ENCODE measurements at places on chromosomes 2 and 18.

DNA sequence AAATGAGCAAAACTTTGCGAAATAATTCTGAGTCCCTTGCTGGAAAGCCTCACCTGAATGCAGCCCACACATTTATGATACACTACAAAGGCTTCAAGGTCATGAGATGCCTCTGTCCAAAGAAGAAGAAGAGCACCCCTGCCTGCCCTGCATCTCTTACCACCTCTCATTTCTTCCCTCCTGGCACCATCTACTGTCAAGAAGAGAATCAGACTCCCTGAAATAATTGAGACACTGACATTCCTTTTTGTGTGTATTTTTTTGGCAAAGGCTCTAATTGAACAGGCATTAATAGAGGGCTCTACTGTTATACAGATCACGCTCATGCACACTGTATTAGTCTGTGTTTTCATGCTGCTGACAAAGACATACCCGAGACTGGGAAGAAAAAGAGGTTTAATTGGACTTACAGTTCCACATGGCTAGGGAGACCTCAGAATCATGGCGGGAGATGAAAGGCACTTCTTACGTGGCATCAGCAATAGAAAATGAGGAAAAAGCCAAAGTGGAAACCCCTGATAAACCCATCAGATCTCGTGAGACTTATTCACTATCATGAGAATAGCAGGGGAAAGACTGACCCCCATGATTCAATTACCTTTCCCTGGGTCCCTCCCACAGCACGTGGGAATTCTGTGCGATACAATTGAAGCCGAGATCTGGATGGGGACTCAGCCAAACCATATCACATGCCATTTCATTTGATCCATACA, 176.3 kb downstream of the ALPK2 start:
- no peak for DNase-seq

GRCh38 chr2:65017335-65017734, 28.1 kb downstream of the SLC1A4 start:
- DNase-seq = no peak

GRCh38 chr2:174124181-174124580, 124.2 kb downstream of the OLA1 start:
- DNase-seq = no peak

GRCh38 chr2:128233790-128234395, 84.8 kb downstream of the HS6ST1 start:
- DNase-seq = no peak

GRCh38 chr2:49335546-49335945, 181.2 kb upstream of the FSHR start:
- no peak for DNase-seq

DNA sequence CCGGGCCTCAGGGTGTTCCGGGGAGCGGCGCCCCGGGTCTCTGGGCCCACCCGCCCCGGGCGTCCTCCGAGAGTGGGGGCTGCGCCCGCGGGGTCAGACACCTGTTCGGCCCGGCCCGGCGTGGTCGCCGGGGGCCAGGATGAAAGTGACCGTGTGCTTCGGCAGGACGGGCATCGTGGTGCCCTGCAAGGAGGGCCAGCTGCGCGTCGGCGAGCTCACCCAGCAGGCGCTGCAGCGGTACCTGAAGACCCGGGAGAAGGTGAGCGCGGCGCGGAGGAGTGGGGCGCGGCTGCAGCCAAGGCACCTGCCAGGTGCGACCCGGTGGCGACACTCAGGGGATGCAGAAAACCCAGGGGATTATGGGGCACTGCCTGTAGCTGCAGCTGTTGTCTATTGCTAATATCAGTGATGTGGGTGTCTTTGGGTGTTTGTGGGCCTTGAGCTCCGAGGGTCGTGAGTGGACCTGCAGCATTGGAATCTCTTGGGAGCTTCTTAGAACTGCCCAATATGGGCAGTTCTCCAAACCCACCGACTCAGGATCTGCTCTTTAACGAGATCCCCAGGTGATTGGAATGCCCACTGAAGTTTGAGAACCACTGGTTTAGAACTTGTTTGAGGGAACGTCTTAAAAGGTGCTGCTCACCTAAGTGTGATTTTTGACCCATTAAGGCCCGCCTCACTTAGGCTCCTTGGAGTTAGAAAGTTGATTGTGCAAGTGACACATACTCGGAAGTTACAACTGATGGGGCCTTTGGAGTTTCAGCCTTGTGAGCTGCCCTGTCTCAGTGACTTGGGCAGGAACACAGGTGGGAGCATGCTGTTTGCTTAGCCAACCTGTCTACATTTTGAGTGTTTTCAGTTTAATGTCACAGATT, 823 bp downstream of the PARD3B start:
- peak; percentile 8 for DNase-seq

DNA sequence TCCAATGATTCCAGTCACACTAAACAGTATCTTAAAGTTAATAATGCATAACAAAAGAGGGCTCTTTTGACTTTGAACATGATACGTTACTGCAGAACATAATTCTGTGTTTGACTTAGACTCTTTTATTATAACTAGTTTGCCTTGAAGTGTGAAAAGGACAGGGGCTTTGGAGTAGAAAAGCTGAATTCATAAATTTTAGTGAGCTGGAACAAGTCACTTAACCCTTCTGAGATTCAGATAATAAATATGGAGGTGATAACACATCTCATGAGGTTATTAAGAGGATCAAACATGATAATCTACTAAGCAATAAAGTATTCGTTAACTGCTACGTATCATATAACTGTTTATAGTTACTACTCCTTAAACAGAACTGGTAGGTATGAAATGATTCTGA, 44.7 kb upstream of the FLACC1 start:
- DNase-seq = no peak

DNA sequence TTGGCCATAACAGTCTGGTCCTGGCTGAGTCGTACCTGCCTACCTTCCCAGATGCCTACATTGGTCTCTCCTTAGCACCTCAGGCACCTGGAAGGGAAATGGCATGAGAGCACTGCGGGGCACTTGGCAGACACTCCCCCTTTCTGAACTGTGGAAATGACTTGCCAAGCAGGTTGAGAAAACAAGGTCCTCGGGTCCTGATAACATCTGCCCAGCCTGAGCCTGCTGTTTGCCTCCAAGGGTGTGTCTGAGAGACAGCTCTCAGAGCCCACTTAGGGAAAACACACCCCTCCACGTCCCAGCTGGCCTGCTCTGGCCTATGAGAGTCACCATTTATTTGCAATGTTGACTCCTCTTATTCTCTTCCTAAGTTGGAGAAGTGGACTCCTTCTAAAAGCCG, 10.5 kb downstream of the FAM110C start:
- DNase-seq = peak; percentile 72

DNA sequence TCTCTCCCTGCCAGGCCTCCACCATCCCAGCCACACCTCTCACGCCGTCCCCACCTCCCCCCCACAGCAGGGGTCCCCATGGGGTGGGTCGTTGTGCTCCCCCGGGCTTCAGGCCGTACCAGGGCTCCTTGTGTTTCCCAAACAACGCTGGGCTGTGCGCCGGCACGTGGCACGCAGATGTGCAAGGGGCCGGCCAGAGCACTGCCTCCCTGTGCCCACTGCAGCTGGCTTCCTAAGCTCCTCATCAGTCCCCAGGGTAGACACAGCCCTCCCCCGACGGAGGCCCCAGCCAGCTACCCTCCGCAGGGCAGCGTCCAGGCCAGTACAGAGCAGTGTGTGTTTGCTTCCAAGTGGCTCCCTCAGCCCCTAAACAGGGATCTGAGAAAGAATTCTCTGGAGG, 34.0 kb downstream of the BIN1 start:
- DNase-seq = no peak

DNA sequence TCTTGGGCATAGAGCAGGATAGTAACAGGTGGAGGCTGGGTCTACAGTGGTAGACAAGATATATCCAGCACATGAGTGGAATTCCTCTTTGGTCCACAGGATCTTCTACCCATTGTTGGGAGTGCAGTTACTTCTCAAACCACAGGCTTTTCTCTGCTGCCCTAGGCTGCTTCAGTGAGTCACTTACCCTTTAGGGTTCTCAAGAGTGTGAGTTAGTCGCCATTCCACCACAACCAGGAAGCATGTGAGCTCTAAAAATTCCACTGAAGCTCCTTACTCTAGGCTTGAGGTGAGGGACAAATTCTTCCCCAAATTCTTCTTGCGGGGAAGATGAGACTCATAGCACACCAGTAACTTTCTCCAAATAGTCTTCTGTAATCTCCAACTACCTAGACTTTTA, 189.4 kb downstream of the PLCL1 start:
- DNase-seq = peak; percentile 3

GRCh38 chr2:2422621-2423020, 91.5 kb upstream of the MYT1L start:
- no peak for DNase-seq

DNA sequence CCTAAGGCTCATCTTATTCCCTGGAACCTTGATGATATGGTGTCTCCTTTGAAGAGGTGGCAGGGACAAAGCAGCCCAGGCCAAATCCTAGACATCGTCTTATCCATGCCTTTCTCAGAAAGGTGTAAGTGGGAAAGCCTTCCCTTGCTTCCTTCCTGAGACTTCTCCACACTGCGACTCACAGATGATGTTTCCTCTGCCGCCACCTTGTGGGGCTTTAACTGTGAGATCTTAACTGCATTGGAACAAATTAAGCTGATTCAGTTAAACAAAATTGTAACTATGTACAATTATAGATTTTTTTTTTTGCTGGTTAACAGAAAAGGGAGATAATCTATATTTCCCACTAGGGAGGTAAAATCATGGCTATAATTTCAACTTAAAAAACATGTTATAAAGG, 10.0 kb upstream of the GCA start:
- peak; percentile 38 for DNase-seq

DNA sequence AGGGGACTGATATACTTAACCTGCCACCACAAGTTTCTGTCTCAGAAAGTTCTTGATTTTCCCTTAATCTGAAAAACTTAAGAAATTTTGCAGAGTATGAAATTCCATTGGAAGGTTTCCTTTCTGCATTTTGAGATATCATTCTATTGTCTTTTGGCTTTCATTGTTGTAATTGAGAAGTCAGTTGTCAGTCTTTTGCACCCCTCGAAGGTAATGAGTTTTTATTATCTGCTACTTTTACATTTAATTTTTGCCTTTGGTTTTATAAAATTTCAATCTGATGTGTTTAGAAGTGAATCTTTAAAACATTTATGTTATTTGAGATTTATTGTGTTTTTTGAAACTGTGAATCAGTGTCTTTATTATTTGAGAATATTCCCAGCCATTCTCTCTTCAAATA, 4.8 kb upstream of the IL36A start:
- no peak for DNase-seq

DNA sequence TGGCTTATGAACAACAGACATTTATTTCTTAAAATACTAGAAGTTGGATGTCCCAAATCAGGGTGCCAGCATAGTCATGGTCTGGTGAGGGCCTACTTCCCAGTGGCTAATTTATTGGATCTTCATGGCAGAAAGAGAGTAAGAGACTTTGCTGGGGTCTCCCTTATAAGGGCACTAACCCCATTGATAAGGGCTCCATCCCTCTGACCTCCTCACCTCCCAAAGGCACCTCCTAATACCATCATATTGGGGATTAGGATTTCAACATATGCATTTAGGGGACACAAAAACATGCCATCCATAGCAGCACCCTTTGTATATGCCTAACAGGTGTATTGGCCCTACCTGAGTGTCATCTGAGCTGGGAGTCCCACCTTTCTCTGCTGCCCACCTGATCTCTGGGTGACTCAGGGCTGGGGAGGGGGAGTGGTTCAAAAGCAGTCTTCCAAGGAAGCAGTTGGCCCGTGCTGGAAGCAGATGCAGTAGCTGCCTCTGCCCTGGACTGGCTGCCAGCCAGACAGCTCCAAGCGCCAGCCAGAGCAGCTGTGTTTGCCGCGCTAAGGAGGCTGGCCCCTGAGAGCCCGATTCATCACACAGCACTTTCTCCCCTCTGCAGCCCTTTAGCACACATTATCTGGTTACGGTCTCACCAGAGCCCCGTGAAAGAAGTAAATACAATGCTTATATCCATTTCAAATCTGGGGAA, 84.6 kb downstream of the SMAD7 start:
- no peak for DNase-seq

GRCh38 chr2:30492619-30493018, 45.6 kb downstream of the LCLAT1 start:
- DNase-seq = no peak

DNA sequence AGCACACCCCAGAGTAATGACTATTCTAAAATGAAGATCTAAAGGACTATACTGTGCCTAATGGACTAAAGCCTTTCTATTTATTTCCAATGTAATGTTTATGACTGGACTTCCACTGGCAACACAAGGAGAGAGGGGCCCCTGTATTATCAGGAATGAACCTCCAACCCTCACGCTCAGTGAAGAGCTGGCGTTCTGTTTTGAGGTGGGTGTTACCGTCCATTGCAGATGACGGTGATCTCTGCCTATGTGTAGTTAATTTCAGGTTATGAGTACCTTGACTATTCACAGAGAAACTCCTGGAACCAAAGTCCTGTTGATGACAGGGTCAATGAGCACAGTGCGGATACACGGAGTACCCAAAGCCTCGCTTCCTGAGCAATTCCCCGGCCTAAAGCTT, 85.4 kb downstream of the MEP1B start:
- no peak for DNase-seq
